ENCODE measurements at places on chromosomes 3 and 15.

GRCh38 chr15:84684092-84684491, 26.1 kb upstream of the NMB start:
- DNase-seq: no peak

GRCh38 chr15:77446840-77447390, 26.2 kb downstream of the HMG20A start:
- DNase-seq: no peak

- DNase-seq: no peak
Measured at GRCh38 chr3:56321383-56321782, 146.9 kb downstream of the ERC2 start.

GRCh38 chr15:77035584-77035983, 35.3 kb downstream of the TSPAN3 start:
- DNase-seq: no peak

DNA sequence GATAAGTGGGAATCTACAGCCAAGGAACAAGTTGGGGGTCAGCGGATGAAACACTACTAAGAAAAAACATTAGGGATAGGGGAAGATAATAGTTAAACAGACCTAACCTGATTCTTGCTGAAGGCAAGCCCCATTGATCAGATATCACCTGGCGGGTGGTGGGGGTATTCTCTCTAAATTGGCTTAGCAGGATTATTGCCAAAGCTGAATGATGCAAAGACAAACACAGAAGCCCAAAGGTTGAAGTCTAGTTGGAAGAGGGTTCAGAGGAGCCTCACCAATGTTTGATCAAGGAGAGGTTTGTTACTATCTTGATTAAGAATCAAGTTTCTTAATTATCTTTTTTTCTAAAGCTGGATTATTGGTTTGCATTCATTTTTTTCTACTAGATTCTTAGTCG, 371.9 kb upstream of the CNTN4 start:
- no peak for DNase-seq

- DNase-seq: no peak
Measured at GRCh38 chr3:55637906-55638638, 151.0 kb upstream of the WNT5A start.

DNA sequence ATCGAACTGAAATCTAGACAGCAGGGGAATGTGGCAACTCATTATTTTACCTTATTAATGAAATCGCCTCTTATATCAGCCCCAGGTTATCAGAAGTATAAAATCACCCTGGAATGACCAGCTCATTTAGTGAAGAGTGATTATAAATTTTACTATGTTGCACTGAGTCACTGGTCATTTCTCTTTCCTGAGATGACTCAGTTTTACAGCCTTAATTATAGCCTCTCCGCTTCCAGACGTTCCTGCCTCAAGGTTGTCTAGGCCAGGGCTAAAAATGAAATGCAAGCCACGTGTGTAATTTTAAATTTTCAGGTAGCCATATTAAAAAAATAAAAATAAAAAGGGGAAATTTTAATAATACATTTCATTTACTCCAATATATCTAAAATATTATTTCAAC, 33.3 kb downstream of the DET1 start:
- no peak for DNase-seq

DNA sequence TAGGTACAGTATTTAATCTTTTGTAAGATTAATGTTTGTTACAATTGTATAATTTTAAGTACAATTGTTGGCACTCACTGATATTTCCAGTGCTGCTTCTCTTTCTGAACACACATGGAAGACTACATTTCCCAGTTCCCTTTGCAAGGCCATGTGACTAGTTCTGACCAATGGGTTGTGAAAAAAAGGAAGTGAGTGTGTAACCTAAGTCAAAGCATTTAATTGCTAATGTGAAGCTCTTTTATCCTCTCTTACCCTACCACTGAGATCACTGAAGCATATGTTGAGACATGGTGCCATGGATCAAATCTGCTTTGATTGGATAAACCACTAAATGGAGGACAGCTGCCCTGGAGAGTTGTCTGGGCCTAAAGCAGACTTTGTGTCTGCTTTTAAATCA, 83.9 kb upstream of the PLXND1 start:
- DNase-seq: peak; percentile 28

DNA sequence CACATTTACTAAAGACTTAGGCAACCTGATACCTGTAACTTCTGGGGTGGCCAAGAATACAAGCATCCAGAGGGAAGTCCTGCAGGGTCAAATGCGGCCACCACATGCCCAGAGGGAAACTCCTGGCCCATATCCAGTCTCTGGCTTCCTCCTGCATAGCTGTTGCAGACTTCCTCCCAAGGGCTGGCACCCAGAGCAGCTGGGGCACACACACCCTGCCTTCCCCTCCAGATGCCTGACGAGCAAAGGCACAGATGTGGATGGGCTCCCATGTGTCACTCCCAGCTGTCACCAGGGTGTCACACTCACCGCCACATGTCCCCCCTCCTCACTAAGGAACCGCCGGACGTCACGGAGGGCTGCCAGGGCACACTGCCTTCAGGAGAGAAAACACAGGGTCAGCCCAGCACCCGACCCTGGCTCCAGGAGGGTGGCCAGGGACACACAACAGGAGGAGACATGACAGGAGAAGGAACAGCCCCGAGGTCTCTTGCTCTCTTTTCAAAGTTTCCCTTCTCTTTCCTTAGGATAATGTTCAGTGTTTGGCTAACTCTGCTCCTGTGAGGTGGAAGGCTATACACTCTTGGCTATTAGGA, 13.2 kb downstream of the PFKFB4 start:
- DNase-seq: no peak

- DNase-seq: no peak
Measured at GRCh38 chr3:125402639-125403038, 27.5 kb upstream of the ZNF148 start.

GRCh38 chr15:72792431-72792830, 8.9 kb upstream of the ADPGK start:
- DNase-seq: no peak

DNA sequence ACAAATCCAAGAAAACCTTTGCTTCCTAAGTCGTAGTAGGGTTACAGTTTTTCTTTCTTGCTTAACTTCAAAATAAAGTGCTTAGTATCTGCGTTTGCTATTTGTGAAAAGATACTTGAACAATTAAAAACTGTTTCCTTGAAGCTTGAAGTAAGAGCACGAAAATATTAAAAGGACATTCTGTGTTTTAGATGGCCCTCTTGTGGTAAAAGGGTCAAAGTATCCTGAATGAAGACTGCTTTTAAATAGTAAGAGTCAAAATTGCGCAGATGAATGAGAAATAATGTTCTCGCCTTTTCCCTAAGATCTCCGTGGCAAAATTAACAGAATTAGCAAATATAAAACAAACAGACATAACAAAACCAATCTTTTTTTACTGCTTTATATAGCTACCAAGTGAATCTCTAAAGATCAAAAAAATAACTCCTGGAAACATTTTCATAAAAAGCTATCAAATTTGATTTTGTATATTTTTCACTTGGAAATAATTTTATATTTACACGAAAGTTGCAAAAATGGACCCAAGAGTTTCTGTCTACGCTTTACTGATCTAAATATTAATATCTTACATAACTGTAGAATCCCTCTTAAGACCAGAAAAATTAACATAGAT, 175.4 kb downstream of the MBNL1 start:
- peak; percentile 65 for DNase-seq

- DNase-seq: no peak
Measured at GRCh38 chr15:67100801-67101581, 35.6 kb downstream of the SMAD3 start.

DNA sequence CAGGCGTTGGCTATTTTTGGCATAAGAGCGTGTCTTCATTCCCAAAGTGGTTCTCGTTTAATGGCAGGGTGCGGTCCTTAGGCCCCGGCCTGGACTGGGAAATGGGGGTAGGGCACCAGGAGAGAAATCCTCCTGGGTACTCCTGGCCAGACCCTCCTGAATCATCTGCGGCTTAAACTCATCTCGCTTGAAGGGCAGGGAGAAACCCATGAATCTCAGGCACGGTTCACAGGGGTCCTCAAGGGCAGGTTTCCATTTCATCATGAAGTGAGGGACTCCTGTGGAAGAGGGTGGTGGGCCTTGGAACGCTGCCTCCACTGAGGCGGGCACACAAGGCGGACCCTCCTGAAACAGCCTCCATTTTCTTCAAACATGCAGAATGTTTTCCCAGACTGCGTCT, 48.4 kb downstream of the KLF13 start:
- no peak for DNase-seq

GRCh38 chr15:98983334-98983733, 24.3 kb downstream of the PGPEP1L start:
- peak; percentile 24 for DNase-seq

DNA sequence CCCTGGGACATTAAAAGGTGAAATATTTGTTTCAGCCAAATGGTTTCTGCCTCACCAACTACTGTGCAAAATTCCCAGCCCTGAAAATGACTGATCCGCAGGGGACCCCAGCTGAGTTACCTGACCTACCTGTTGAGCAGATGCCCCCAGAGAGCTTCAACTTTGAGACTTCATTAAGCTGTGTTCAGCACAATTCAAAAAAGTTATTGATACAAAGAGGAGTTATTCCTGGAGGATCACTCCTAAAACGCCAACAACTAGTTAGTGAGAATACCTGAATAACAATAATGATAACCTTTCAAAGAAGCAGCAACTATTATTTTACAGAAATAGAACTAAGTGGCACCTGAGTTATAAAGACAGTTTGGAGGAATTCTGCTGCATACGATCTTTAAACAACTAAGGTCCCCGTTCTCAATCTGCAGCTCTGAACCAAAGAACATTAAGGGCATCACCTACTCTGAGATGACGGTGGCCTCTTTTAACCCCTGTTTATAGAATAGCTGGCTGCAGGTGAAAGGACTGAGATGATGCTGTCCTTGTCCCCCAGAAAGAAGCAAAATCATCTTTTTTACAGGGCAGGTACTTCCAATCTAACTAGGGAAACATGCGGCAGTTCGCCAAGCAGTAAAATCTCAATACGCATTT, 659 bp downstream of the GADL1 start:
- DNase-seq: no peak

- no peak for DNase-seq
Measured at GRCh38 chr3:126113733-126114442, 30.0 kb upstream of the SLC41A3 start.

DNA sequence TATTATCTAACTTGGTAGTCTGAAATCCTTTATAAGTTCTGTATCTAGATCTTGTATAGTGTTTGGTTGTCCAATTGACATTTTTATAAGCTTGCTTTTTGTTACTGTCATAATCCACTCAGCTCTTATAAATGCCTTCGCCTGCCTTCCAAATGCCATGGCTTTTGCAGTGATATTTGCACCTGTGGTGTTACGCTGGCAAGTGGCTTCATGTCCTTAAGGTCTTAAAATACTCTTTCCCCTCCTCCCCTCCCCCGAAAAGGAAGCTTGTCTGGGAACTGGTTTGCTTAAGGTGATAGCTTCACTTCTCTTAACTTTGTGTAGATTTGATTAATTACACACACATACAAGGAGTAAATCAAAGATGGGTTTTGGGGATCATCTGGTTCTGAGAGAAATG, 62.0 kb downstream of the ABHD2 start:
- no peak for DNase-seq

DNA sequence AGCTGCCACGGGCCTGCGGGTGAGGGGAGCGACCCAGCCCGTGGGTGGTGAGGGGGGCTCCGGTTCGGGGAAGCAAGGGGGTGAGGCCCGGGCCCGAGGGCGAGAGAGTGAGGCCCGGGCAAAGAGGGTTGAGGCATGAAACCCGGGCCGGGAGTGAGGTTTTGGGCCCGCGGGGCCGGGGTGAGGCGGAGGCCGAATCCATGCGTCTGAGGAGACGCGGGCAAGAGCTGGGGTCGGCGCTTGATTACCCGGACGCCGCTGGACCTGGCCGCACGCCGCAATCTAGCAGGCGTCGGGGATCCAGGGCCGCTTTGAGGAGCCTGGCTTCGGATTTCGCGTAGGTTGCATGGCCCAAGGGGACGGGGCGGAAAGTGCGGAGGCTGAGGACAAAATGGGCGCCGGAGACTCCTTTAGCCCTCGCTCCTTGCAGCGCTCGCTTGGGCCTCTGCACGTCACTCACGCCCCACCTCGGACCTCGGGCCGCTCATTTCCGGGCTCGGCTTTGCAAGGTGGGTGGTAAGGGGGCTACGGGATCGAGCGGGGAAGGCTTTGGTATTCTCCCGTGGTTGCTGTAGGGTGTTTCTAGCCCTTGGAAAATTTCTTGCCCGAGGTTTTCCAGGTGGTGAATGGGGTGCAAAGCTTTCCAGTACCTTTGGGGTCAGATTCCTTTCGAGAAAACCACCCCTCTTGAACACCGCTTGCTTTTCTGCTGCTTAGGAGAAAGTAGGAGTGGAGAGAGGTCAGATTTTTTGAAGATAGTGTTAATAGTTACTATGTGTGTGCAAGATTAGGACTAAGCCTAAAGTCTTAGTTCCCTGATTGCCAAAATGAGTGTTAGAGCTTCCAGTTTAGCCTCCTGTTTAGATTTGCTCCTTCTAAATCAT, 827 bp downstream of the SLC25A36 start:
- no peak for DNase-seq

DNA sequence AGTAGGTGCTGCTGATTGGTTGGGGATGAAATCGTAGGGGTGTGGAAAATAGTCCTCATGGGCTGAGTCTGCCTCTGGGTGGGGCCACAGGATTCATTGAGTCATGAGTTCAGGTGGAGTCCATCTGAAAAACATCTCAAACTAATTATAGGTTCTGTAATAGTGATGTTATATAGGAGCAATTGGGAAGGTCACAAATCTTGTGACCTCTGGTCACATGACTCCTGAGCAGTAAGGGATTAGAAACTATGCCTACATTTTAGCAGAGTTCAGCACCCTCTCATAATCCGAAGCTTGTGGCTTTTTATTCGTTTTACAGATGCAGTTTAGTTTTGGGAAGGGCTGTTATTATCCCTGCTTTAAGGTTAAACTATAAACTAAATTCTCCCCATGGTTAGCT, 22.9 kb upstream of the NEDD4 start:
- no peak for DNase-seq

GRCh38 chr15:58716027-58716426, 33.5 kb downstream of the ADAM10 start:
- no peak for DNase-seq

GRCh38 chr15:88238618-88239430, 17.7 kb downstream of the NTRK3 start:
- no peak for DNase-seq

DNA sequence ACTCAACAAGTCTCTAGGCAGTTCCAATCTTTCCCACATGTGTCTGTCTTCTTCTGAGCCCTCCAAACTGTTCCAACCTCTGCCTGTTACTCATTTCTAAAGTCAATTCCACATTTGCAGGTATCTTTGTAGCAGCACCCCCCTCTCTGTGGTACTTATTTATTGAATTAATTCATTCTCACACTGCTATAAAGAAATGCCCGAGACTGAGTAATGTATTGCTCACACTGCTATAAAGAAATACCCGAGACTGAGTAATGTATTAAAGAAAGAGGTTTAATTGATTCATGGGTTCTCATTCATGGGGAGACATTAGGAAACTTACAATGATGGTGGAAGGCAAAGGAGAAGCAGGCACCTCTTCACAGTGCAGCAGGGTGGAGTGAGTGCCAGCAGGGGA, 1413.8 kb downstream of the SI start:
- DNase-seq: no peak

GRCh38 chr3:110656394-110657025, 415.1 kb upstream of the NECTIN3 start:
- DNase-seq: no peak

DNA sequence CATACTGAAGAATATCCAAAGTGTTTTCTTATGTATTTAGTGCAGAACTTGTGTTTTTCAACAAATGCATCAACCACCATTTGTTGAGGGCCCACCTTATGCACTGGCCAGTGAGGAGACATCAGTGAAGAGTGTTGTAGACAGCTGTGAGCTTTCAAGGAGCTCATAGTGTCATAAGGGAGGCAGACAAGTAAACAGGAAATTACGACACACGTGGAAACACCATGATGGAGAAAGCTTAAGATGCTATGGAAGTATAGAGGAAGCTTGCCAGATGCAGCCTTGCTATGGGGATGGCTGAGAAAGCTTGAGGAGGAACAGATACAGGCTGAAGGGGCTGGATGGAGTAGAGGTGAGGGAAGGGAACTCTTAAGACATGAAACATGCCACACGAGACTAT, 50.8 kb upstream of the PSMD6 start:
- no peak for DNase-seq
